ENCODE measurements at places on chromosomes 11 and 22.

DNA sequence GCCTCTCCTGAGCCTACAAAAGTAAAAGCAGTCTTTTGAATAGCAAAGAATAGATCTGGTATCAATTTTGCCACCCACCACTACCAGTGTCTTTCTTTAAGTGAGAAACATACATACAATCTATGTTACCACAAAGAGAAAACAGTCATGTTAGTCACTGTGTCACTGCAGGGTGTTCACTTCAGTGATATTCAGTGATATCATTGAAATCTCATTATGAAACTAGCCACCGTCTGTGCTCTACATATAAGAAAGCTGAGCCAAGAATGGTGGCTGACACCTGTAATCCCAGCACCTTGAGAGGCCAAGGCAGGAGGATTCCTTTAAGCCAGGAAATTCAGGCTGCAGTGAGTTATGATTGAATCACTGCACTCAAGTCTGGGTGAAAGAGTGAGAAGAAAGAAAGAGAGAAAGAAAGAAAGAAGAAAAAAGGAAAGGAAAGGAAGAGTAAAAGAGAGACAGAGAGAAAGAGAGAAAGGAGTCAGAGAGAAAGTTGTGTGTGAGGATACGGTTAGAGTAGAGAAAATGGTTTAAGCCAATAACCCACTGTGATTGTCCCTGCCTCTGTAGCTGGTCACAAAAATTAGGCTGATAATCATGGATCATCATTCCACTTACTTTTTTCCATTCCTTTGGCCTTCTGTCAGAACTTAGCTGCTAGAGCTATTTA lies 847.1 kb downstream of the FAM181B start:
- no peak for DNase-seq

DNA sequence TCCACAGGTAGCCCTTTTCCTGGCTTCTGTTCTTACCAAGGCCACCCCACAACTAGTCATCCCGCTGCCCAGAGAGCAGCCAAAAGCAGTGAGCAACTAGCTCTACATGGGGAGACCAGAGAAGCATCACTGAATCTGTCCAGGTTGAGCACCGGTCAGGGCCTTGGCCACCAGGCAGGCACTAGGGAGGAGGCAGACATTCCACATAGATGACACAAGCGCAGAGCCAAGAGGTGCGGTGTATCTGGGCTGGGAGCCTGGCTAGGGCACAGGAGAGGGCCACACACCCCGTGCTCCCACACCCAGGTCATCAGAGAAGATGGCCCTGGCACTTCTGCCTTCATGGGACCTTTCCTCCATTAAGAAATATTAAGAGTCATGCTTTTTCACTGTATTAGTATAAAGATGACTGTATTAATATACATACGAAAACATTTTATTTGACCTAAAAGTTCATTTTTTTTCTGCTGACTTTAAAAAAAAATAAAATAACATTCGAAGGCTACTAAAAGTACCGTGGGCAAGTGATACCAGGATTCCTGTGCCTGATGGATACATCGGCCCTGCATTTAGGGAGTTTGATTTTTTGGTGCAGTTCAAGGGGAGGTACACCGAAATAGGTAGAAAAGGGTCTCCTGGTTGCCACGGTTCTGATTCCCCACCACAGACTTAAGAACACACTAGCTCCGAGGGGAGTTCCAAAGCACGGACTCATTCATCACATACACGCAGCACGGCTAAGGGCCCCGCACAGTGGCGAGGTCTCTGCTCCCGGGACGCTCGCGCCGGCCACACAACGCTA lies 1.2 kb downstream of the DGCR2 start:
- DNase-seq, result no peak

DNA sequence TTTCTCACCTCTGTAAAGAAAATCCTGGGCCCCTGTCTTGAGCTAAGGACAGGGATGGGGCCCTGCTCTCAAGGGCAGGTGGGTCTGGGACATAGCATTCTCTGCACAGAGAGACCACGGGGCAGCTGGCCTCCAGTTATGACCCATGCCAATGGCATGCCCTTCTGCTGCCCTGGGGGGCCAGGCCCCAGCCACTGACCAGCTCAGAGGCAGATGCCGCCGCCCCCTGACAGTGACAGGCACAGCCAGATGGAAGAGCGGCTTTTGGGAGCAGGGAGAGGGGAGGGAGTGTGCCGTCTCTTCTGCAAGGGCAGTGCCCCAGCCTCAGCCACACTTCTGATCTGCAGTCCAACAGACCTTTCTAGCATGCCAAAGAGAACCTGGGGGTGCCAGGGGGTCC lies 114.8 kb upstream of the NAV2 start:
- no peak for DNase-seq

- DNase-seq, result no peak
Measured at GRCh38 chr11:81946831-81947230, 786.8 kb downstream of the FAM181B start.

- no peak for DNase-seq
Measured at GRCh38 chr11:131546218-131546895, 175.9 kb downstream of the NTM start.

DNA sequence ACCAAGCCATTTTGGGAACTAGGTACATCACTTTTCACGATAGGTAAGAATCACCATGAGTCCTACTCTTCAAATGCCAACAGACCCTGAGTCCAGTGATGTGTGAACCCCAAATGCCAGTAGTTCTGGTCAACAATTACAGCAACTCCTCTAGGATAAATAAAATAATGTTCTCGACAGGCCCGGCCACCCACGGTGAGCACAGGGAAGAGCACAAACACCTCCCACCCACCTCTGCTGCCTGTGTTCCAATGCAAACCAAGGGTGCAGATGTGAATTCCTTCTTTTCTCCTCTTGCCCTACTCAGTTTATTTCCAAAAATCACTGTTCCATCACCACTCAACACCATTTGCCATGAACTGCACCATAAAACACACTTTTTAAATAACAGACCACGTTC lies 33.3 kb downstream of the MPPED2 start:
- no peak for DNase-seq

DNA sequence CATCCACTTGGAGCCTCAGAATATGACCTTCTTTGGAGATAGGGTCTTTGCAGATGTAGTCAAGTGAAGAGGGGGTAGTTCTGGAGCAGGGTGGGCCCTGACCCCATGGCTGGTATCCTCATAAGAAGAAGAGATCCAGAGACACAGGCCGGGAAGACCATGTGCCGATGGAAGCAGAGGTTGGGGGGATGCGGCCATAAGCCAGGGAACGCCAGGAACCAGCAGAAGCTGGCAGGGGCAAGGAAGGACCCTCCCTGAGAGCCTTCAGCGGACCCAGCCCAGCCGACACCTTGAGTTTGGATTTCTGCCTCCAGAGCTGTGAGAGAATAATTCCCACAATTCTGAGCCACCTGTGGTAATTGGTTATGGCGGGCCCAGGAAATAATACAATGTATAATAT lies 26.1 kb upstream of the SMIM38 start:
- no peak for DNase-seq

All from naive B cell (primary cell).